ENCODE measurements at places on chromosomes 1 and 21. TPM values are rescaled to one million over a fixed set of nuclear protein-coding genes. Genes with fewer than 3 reads are reported as not detected.
A peak's percentile ranks its signal among the peaks of the same experiment; 100 is the strongest.

DNA sequence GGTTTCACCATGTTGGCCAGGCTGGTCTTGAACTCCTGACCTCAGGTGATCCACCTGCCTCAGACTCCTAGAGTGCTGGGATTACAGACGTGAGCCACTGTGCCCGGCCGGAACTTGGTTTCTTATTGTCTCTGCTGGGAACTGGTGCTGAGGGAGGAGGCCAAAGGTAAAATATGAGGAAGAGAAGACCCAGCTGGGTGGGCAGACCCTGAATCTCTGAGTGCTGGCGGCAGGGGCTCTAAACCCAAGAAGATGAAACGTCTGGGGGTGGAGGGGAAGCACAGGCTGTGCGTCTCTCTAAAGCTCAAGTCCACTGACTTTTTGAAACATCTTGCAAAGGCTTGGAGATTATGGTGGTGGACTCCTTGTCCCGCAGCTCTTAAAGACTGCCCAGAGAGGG, 82.0 kb upstream of the TLR5 start:
- DNase-seq: no peak
- no peak overlapping the region for H3K27ac ChIP-seq
- H3K4me1 ChIP-seq: peaks cover 5% of the 10 kb centered on the region
- no peak overlapping the region for H3K4me3 ChIP-seq
- H3K36me3 ChIP-seq: no peaks in the 10 kb centered on the region

The VHLL gene
- not detected for total RNA-seq

DNA sequence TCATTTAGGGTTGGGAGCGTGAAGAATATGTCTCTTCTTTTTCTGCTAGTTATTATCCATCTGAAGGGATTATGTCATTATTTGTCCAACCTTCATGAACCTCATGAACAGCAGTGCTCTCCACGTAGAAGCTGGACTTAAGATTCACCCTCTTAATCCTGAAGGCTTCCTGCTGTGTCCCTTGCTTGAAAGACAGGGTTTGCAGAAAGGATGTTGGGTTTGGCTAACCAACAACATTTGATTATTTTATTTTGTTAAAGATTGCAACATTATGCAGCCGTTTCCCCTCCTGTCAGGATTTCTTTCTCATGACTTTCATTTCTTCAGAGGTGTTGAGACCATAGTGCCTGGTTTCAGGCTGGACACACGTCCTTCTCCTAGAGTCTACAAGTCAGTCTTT, 75.2 kb downstream of the NGF start:
- no peak for DNase-seq
- peaks cover 3% of the 10 kb centered on the region for H3K36me3 ChIP-seq
- peaks cover 3% of the 10 kb centered on the region for H3K27me3 ChIP-seq

The DENND2C gene
- total RNA-seq: 10.4 TPM

DNA sequence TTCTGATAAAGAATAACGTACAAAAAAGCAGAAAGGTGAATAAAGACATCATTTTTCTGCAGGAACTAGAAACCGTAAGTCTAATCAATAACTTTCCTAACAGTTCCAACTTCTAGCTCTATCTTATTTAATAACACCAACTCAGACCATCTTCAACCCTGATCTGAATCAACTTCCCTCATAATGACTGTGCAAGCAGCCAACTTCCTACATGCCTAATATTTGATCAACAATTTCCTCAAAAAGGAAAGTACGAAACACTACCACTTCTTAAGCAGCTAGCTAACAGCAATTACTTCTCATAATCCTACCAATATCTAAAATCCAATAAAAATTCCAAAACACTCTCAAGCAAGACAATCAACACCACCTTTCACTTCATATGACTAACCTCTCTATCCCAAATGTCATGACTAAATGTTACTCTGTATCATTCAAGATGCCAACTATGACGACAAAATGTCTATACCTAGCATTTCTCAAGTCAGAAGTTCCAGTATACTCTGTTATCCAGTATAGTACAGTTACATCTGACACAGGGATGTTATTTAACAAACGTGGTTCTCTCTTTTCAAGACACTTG, 1.7 kb downstream of the COP1 start:
- H3K27ac ChIP-seq: peak overlapping the region; percentile 94
- DNase-seq: no peak
- peaks cover 1% of the 10 kb centered on the region for H3K36me3 ChIP-seq
- H3K4me3 ChIP-seq: peak overlapping the region; percentile 88
- H3K4me1 ChIP-seq: peaks cover 31% of the 10 kb centered on the region
- no peaks in the 10 kb centered on the region for H3K27me3 ChIP-seq

The CHODL gene
- 0.51 TPM for total RNA-seq

Data from progenitor cell of endocrine pancreas (in vitro differentiated cells).